ENCODE measurements at places on chromosomes 3 and 15. TPM values are rescaled to one million over a fixed set of nuclear protein-coding genes. Genes with fewer than 3 reads are reported as not detected.

TMEM62 gene
- total RNA-seq: 54.8 TPM

KCNMB3 gene
- 9.7 TPM for total RNA-seq

CCR8 gene
- total RNA-seq: not detected

CLDN16 gene
- total RNA-seq: 0.63 TPM

SGO1 gene
- total RNA-seq: 4.1 TPM

VGLL3 gene
- 0.94 TPM for total RNA-seq

MYEF2 gene
- 179 TPM for total RNA-seq

ATP2B2 gene
- 109 TPM for total RNA-seq

MEX3B gene
- total RNA-seq: 82.0 TPM

CYP1A1 gene
- 0.31 TPM for total RNA-seq

SUCLG2 gene
- 5.6 TPM for total RNA-seq

PLOD2 gene
- total RNA-seq: 13.1 TPM

SH2D7 gene
- not detected for total RNA-seq

UBA7 gene
- 6.6 TPM for total RNA-seq
